ENCODE measurements at places on chromosomes 3 and 15.
A peak's percentile ranks its signal among the peaks of the same experiment; 100 is the strongest.

DNA sequence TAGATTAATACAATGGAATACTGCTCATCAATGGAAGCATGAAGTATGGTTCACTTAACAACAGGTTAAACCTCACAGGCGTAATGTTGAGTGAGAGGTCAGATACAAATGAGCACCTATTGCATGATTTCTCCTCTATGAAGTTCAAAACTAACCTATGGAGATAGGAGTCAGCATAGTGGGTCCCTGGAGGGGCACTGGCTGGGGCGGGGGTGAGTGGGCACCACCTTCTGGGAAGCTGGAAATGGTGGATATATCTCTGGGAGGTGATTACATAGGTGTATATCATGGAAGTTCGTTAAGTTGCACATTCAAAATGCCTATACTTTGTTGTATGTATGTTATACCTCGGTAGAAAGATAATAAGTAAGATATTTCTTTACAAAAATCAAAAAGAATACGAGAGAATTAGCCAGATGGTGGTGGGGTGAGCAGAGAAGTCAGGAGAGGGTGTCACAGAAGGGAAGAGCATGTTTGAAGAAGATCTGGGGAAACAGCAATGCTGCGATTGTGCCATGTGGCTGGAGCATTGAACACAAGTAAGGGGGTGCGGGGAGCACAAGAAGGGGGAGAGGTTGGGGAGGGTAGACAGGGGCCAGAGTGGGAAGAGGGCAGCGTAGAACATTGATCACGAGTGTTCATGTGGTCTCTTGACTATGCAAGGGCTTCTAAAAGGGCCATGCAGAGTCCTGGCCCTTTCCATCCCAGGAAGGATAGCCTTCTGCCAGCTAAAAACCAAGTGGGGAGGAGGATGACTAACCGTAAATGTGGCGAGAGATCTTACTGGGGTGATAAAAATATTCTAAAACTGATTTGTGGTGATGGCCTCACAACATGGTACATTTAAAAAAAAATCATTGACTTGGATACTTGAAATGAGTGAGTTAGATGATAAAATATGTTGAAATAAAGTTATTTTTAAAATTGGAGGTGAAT is 30.2 kb downstream of the ITGA11 start:
- DNase-seq: no peak

GRCh38 chr3:112804021-112804420 is 42.6 kb downstream of the CD200R1L start:
- no peak for DNase-seq

GRCh38 chr3:40780291-40780924 is 255.6 kb downstream of the ZNF621 start:
- DNase-seq: peak; percentile 86

GRCh38 chr3:150110097-150110496 is 139.4 kb upstream of the PFN2 start:
- no peak for DNase-seq

- no peak for DNase-seq
These were observed 718.6 kb upstream of the NECTIN3 start for GRCh38 chr3:110352841-110353604.

- DNase-seq: peak; percentile 90
These were observed 194.7 kb downstream of the LPP start for GRCh38 chr3:188348435-188349244.

- DNase-seq: no peak
These were observed 63.2 kb upstream of the SPPL2A start for GRCh38 chr15:50828610-50829206.

- peak; percentile 61 for DNase-seq
These were observed 119.5 kb upstream of the EIF1B start for GRCh38 chr3:40190056-40190455.

- no peak for DNase-seq
These were observed 611.3 kb downstream of the EDEM1 start for GRCh38 chr3:5798809-5799208.

- no peak for DNase-seq
These were observed 38.2 kb downstream of the B3GALNT1 start for GRCh38 chr3:161066930-161067329.

GRCh38 chr15:88912500-88912921 is 668 bp downstream of the MFGE8 start:
- no peak for DNase-seq

GRCh38 chr3:55750525-55750924 is 263.4 kb upstream of the WNT5A start:
- no peak for DNase-seq

DNA sequence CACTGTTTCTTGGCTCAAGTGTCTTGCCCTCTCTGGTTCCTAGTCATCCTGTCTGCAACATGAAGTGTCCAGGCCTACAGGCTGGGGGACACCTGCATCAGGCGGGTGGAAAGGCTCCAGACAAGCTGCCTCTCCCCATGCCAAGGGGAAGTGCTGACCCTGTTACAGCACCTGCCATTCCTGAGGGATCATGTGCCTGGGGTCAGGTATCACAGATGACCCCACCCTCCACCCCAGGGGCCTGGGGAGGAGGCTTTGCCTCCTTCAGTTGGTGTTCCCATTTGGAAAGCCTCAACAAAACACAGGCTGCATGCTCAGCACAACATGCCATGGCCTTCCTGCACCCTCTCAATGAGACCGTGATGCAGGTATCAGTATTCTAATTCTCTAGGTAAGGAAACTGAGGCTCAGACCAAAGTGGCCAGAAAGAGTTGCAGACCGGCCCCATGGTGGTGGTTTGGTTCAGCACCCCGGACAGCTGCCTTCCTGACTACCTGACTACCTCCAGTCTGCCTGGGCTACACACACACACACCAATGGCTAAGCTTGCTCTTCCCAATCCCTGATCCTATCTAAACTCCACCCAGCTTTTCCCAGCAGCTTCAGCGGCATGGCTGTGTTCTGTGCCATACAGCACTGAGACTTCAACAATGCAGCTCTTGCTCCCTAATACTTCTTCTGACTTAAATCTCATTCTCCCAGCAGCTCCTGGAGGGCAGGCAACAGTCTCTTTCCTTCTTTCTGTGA is 69.7 kb upstream of the LINGO1 start:
- no peak for DNase-seq

GRCh38 chr3:39141171-39141995 is 12.0 kb downstream of the CSRNP1 start:
- DNase-seq: no peak

- DNase-seq: no peak
These were observed 202.9 kb downstream of the VPS13C start for GRCh38 chr15:61857169-61857829.

DNA sequence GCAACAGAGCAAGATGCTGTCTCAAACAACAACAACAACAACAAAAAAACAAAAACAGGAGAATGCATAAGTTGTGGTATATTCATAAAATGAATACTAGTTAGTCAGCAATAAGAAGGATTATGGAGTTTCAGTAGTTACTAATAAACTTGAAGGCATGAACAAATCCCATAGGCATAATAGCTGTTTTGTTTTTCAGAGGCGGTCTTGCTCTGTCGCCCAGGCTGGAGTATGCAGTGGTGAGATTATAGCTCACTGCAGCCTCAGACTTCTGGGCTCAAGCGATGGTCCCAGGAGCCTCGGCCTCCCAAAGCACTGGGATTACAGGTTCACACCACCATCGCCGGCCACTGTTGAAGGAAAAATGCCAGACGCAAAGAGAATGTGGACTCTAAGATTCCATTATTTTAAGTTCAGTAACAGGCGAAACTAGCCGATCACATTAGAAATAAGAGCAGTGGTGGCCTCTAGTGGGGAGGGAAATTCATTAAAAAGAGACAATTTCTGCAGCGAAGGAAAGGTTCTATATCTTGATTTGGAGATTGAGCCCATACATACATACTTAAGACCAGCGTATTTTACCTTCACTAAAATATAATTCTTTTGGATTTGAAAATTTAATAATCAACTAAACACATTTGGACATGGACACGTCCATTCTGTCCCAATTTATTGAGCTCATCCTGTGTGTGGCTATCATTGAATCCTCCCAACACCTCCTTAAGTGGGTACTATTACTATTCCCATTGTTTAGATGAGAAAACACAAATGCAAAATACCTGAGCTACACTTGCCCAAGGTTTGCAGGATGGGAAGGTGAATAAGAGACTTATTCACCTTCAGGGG is 27.4 kb upstream of the HDAC11 start:
- DNase-seq: no peak

GRCh38 chr3:182246870-182247269 is 535.1 kb downstream of the SOX2 start:
- DNase-seq: no peak

DNA sequence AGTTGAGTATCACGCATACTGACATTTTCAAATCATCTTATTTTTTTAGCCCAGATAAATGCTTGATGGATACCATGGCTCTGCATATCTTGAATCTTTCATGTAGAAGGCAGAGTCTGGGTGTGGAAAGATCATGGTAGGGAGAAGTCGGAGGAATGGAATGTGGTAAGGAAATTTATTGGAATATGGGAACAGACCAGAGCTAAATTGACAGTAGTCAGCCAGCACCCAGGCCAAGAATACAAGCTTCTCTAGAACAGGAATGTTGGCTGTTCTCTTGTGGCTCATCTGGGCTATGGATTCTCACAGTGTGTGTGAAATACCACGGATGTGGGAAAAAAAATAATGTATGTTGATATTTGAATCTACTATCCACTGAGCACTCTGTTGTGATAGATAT is 305.7 kb upstream of the COL8A1 start:
- DNase-seq: no peak

DNA sequence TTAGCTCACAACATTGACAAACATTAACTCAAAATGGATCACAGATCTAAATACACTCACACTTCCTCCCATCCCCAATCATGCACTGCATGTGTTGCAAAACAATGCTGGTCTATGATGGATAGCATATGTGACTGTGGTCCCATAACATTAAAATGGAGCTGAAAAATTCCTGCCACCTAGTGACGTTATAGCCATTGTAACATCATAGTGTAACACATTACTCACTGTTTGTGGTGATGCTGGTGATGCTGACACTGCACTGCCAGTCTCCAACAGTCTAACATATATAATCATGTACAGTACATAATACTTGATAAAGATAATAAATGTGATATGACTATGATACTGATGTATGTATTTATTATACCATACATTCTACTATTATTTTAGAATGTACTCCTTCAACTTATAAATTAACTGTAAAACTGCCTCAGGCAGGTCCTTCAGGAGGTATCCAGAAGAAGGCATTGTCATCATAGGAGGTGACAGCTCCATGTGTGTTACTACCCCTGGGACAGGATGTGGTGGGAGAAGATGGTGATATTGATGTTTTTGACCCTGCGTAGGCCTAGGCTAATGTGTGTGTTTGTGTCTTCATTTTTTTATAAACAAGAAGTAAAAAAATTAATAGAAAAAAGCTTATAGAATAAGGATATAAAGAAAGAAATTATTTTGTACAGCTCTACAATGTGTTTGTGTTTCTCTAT is 41.3 kb downstream of the TXNRD3 start:
- no peak for DNase-seq

DNA sequence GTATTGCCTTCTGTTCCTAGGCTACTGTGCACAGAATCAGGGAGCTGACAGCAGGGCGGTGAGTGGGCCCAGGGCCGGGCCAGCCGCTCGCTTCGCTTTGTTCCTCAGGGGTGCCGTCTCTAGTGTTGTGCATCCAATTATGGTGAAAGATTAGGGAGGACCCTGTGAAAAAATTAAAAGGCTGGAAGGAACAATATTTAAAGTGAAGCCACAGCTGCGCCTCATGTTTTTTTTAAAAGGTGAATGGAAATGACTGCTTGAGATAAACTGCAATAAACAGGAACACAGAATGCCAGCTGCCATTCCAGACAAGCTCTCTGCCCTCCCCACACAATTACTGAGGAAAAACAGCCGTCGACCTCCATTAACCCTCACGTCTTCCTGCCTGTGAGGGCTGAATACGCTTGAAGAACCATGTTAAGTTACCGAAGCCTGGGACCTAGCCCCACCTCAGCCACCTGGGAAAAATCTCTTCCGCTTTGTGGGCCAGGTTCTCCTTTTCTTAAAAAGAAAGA is 132.0 kb upstream of the IL12A start:
- DNase-seq: no peak

GRCh38 chr3:77906102-77906709 is 866.3 kb downstream of the ROBO2 start:
- DNase-seq: no peak

- DNase-seq: no peak
These were observed 397.8 kb downstream of the IGSF11 start for GRCh38 chr3:118636841-118637240.

GRCh38 chr15:99929266-99929665 is 196.0 kb upstream of the LYSMD4 start:
- no peak for DNase-seq

DNA sequence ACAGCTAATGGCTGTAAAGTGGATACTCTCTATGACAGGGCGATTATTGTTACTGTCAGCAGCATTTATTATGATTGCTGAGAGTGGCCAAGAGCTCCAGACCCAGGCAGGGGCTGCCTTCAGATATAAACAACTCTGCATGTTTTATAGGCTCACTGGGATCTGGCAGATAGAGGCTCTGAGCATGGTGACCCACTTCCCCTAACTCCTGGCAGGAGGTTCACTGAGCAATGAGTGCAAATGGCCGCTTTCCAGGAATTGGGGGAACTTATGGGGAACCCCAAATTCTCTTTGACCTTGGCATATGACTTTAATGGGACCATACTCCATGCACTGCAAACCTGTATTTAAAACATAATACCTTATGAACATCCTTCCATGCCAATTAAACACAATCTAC is 59.0 kb downstream of the SCN5A start:
- no peak for DNase-seq

DNA sequence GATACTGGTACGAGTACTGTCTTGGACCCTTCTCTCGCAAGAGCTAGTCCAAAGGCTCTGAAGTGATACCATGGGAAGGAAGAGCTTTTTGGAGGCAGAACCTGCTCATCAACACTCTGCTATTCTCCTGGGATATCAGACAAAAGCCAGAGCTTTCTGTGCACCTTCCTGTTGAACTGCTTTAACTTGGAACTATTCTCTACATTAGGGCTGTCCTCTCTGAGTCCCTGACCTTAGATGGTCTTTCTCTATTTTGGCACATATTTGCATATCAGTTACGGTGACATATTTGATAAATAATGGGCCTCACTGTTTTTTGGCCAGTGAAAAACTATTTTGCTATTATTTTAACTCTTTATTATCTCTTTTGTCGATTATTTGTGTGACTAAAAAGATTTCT is 146.9 kb downstream of the TIGIT start:
- no peak for DNase-seq

DNA sequence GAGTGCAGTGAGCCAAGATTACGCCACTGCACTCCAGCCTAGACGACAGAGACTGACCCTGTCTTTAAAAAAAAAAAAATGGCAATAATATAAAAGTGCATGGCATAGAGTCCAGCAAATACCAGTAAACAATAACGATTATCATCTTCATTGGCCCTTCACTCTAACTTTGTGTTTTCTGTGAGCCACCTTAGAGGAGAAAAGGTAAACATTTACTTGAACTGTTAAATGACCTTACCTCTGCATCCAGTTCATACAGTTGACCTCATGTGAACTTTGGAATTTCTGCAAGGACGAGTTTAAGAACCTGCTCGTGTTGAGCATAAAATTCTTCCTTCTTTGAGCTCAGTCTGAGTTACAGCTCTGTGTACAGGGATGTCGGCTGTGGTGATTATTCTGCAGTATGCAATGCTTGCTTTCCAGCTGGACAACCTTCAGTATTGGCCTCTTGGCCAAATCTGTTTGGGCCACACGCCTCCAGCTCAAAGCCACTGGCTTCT is 56.6 kb downstream of the RLBP1 start:
- no peak for DNase-seq
